ENCODE measurements at places on chromosomes 12 and 14. TPM values are rescaled to one million over a fixed set of nuclear protein-coding genes. Genes with fewer than 3 reads are reported as not detected.
A peak's percentile ranks its signal among the peaks of the same experiment; 100 is the strongest.

MYF6 gene
- total RNA-seq: not detected

GRCh38 chr14:54754116-54754622, 148.5 kb downstream of the GCH1 start:
- no peak for DNase-seq

DNA sequence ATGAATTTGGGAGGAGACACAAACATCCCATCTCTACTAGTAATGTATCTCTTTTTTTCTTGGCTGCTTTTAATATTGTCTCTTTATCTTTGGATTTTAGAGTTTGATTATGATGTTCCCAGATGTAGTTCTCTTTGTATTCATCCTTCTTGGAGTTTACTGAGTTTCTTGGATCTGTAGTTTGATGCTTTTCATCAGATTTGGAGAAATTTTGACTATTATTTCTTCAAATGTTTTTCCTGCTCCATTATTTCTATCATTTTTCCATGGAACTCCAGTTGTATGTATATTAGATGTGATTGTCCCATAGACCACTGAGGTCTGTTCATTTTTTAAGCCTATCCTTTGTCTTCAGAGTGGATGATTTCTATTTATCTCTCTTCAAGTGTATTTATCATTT, 90.7 kb upstream of the ARHGAP5 start:
- no peak for DNase-seq

- peak; percentile 83 for DNase-seq
Measured at GRCh38 chr14:49461529-49462401, 124.4 kb downstream of the RPS29 start.

- DNase-seq: peak; percentile 90
Measured at GRCh38 chr14:30559638-30560091, 707 bp downstream of the G2E3 start.

GRCh38 chr14:56715938-56716337, 94.3 kb downstream of the OTX2 start:
- no peak for DNase-seq

DNA sequence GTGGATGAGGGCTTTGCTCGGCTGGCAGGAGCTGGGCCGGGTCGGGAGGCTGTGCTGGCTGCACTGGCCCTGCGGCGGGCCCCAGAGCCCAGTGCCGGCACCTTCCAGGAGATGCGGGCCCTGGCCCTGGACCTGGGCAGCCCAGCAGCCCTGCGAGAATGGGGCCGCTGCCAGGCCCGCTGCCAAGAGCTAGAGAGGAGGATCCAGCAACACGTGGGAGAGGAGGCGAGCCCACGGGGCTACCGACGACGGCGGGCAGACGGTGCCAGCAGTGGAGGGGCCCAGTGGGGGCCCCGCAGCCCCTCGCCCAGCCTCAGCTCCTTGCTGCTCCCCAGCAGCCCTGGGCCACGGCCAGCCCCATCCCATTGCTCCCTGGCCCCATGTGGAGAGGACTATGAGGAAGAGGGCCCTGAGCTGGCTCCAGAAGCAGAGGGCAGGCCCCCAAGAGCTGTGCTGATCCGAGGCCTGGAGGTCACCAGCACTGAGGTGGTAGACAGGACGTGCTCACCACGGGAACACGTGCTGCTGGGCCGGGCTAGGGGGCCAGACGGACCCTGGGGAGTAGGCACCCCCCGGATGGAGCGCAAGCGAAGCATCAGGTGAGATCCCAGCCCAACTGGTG, 11.5 kb downstream of the ARHGEF40 start:
- DNase-seq: no peak

DNA sequence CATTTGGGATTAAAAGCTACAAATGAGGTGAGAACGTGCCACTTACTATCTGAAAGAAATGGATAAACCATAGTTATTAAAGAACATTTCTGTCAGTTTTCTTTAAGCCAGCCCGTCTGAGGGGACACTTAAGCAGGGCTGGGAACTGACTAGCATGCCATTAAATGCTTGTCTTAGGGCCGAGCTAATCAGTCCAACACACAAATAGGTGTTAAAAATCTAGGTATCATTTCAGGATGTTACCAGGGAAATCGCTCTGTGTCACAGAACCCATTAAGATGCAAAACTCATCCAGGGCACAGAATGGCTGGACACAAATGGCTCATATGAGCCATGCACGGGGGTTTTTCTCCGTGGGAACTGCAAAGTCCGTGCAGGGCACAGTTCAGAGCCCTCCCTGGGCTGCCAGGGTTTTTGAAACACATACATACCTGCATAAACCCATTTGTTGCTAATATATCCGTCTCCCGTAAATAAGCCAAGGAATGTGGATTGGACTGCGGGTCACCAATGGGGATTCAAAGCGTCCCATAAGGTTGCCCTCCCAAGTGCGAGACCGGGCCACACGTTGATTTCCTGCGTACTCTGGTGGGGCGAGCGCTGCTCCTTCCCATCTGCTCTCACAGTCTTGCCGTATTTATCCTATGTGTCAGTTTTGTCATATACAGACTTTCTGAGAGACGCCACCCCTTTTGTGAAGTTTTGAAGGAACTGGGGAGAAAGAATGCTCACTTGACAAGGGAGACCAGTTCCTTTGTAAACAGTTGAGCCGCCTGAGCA, 5.4 kb upstream of the GSC start:
- no peak for DNase-seq

GRCh38 chr14:81314443-81315175, 85.5 kb downstream of the STON2 start:
- DNase-seq: no peak

GRCh38 chr12:9607716-9608115, at the start of gene KLRB1:
Gene KLRB1, minus strand, starts transcription at chr12:9607916. Its CDS starts 77 bp downstream, at chr12:9607839.
- DNase-seq: no peak

- DNase-seq: peak; percentile 63
Measured at GRCh38 chr12:71691504-71692129, 5.7 kb downstream of the TMEM19 start.

- no peak for DNase-seq
Measured at GRCh38 chr12:68304626-68305025, 27.5 kb downstream of the MDM1 start.

LRCOL1 gene
- not detected for total RNA-seq

All from SJCRH30 (cell line).